ENCODE measurements at places on chromosomes 3 and 15.

GRCh38 chr3:71395470-71395869 lies 188.1 kb downstream of the FOXP1 start:
- no peak for DNase-seq

GRCh38 chr3:71907996-71908395 lies 123.0 kb upstream of the PROK2 start:
- no peak for DNase-seq

DNA sequence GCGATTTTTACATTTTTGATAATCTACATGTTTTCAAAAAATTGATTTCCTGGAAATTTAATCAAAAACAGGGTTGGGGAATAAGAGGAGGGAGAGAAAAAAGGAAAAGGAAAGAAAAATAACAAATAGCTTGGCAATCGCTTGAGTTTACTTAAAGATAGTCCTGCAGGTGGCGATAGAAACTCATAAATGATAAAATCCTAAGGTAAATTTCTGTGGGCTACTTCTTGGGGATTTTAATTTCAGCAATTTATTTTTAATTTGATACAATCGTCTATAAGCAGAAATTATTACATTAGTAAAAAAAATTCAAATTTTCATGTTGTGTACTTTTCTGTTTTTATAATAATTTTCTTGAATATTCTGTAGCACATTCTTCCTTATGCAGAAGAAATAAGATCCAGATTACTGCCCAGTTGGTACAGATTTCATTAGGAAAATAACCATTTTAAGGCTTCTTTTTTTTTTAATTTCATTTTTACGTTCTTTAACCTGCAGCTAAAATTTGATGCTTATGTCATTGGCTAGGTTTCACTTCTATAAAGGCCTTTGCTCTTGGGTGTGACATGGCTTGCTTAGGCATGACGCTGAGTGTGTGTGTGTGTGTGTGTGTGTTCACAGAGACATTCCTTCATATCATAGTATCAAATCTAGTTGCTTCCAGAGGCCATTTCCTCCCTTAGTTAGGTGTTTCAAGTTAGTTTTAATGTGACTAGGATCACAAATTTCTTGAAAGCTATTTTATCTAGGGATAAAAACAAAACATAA lies 181.8 kb downstream of the MCTP2 start:
- DNase-seq, result peak; percentile 12

DNA sequence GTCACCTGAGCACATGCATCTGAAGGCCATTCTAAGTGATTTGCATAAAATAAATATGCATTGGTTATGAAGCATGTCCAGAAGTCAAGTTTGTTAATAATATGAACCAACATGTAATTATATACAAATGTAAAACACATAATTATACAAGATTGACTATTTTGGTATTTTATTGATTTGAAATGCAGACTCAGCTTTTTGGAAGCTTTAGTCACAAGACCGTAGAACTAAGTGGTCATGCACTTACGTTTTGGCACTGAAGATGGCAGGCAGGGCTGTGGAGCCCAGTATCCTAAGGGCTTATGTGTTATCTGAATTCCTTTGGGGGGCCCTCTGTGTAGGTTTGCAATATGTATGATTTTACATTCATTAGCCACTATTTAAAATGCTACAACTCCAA lies 5.0 kb downstream of the CHRNA7 start:
- DNase-seq, result no peak

DNA sequence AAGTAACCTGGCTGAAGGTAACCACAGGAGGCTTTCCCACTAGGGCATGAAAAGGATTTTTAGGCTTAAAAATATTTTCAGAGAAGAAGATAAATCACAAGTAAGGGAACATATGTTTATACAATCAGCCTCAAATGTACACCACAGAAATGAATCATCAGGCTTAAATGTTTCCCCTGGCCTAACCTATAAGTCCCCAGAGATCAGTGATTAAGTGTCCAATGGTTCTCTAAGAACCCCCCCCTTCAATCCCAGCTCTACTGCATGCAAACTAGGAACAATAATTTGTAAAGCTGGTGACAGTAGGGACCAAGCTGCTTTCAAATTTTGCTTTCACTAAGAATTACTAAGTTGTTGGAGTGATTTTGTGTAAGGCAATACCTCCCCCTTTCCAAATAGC lies 431.6 kb upstream of the LMCD1 start:
- DNase-seq, result no peak

GRCh38 chr3:37229291-37229690 lies 54.9 kb upstream of the LRRFIP2 start:
- DNase-seq, result no peak

DNA sequence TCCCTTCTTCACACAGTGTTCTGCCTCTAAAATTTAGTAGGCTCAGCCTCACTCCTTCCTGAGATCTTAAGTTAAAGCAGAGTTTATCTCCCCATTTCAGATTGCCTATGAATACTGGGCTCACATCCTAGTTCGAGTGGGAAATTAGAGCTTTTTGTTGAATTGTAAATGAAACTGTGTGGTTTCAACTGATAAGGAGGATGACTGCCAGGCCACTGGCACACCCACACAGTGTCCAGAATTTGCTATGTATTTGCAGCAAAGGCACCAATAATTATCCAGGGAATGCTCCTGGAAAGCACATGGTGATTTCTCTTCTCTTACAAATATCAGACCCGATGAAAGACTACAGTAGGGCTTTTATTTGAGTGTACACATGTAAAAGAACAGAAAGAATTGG lies 308.1 kb upstream of the COL8A1 start:
- no peak for DNase-seq

GRCh38 chr15:25435474-25436243 lies 3.2 kb downstream of the UBE3A start:
- DNase-seq, result no peak

- DNase-seq, result no peak
Measured at GRCh38 chr15:33293713-33294334, 16.9 kb upstream of the RYR3 start.

- no peak for DNase-seq
Measured at GRCh38 chr3:68935778-68936177, 3.4 kb upstream of the TAFA4 start.

DNA sequence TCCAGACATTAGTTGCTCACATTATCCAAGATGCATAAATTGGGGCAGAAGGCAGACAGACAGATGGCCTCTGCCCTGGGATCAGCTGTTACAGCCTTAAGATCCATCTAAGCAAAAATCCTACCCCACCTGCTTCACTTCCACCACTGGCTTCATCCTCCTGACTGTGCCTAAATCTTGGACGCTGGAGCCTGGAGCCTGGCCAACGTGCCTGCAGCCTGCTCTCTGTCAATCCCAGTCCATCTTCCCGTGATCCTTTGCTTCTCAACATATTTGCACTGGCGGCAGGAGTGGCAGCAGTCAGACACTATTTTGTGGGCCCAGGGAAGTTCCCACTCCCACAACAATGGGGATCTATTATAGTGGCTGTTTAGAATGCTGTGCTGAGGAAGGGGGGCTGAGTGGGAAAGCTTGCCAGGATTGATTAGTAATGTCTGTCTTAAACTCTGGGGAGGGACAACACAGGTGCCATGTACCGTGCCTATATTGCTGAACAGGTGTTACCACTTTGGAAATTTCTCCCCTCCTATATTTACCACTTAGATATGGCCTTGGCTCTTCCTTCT lies 121.2 kb downstream of the MEGF11 start:
- DNase-seq, result no peak

GRCh38 chr3:107521469-107522059 lies 1.2 kb upstream of the BBX start:
- peak; percentile 16 for DNase-seq

DNA sequence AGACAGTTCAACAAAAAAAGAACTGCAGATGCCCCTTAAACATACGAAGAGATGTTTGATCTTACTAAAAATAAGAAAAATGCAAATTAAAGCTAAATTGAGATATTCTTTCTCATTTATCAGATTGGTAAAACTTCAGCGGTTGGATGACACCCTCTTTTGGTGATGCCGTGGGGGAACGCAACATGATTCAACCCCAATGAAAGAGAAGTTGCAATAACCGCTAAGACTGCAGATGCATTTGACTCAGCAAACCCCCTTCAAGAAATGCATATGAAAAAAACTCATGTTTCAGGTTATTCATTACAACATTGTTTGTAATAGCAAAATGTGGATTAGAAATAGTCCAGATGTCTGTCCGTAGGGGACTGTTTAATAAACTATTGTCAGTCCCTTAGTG lies 3.6 kb downstream of the KLHL6 start:
- DNase-seq, result no peak

DNA sequence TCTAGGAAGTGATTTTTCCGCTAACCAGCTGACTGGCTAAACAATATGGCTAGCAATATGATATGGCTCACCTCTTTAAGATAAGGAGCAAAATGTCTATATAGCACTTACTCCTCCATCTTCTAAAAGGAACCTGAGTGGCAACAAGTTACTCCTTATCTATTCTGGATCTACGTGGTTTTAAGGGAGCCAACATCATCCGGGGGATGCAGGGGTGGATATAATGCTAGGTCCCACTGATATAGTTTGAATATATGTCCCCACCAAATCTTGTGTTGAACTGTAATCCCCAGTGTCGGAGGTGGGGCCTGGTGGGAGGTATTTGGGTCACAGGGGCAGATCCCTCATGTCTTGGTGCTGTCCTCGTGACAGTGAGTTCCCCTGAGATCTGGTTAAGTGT lies 500.7 kb downstream of the FOXP1 start:
- no peak for DNase-seq

- DNase-seq, result no peak
Measured at GRCh38 chr3:195045481-195046210, 225.3 kb downstream of the XXYLT1 start.

- DNase-seq, result no peak
Measured at GRCh38 chr3:24139463-24140412, 194.7 kb downstream of the NR1D2 start.

DNA sequence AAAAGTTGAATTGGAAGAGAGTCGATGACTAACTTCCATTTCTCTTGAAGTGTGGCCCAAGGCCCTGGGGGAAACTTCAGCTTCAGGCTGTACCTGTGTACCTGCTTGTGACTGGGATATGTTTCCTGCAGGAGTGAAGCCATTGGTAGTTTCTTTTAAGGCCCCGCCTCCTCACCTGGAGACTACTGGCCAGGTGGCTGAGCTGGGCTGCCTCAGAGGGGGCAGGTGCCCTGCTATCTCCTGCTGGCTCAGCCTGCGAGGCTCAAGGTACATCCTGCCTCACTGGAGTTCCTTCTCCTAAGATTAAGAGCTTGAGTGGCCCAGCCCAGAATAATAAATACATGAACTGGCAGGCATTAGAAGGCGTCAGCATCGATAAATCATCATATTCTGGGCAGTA lies 121.6 kb upstream of the ROPN1 start:
- no peak for DNase-seq

GRCh38 chr15:82870727-82871320 lies 61.4 kb downstream of the WHAMM start:
- no peak for DNase-seq

GRCh38 chr3:98058244-98058960 lies 23.3 kb upstream of the GABRR3 start:
- DNase-seq, result no peak

- DNase-seq, result no peak
Measured at GRCh38 chr15:64697911-64698369, 77.4 kb downstream of the RBPMS2 start.

GRCh38 chr3:187669675-187670504 lies at the start of gene SST:
TSS of gene SST (minus strand) at chr3:187670394. CDS start at chr3:187670291, 103 bp downstream.
- DNase-seq, result no peak

DNA sequence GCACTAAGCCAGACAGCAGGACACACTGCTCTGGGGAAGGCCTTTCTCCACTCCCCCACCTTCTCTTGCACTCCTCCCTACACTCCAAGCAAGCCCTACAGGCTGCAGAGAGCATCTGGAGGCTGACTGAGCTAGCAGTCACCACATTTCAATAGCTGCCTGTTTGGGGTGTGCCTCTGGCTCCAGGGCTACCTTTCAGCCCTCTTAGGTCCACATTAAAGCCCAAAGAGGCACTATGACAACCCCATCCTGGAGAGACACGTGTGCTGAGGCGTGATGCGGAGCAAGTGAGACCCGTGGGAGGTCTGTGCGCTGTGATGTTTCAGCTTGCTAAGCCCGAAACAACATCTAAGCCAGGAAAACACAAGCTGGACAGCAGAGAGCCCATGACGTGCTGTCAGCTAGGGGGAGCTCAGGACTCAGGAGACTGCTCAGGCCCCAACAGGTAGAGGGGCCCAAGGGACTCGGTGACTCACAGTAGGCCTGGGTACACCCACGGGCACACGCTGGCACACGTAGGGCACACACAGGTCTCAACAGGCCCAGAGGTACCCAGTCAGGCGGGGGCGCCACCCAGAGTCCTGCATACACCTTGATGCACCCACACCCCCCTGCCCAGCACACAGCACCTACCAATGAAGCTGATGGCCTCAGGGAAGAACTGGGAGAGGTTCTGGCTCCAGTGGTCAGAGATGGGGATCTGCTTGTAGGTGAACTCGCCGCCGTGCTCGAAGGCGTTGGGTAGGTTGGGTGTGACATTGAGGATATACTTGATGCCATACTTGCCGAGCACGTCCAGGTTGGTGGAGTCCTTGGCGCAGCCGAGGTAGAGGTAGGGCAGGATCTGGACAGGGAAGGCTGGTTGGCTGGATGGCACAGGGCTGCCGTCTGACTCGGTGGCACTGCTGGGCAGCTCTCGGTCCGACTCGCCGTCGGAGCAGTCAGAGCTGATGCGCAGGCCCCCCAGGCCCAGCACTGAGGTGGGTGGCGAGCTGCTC lies 2.8 kb downstream of the DUSP7 start:
- peak; percentile 68 for DNase-seq

DNA sequence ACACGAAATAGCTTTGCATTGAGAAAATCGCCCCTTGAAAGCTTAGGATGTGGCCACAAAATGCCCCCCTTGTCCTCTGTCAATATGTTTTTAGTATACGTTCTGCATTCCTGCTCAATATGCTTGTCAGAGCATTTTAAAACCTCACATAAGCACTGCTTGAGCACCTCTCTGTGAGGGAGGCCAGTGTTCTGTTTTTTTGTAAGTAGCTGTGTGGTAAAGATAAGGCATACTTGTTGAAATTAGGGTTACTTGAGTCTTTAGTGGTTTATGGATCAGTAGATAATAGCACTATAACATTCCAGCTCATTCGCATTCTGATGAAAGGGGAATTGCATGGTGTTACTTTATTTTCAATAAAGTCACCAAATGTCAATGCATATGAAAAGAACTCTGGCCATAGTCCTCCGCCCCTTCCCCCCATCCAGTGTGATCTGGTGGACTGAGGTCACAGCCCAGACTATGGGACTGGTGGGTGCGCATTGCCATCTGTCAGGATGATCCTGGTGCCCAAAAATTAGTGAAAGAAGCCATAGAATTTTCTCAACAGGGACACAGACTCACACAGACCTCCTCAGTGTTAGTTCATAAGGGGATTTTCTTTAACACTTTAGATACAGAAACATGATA lies 33.1 kb downstream of the IL1RAP start:
- no peak for DNase-seq

- DNase-seq, result no peak
Measured at GRCh38 chr3:38120693-38121450, 16.1 kb downstream of the ACAA1 start.

GRCh38 chr15:70856884-70857561 lies 3.1 kb upstream of the LARP6 start:
- DNase-seq, result no peak

DNA sequence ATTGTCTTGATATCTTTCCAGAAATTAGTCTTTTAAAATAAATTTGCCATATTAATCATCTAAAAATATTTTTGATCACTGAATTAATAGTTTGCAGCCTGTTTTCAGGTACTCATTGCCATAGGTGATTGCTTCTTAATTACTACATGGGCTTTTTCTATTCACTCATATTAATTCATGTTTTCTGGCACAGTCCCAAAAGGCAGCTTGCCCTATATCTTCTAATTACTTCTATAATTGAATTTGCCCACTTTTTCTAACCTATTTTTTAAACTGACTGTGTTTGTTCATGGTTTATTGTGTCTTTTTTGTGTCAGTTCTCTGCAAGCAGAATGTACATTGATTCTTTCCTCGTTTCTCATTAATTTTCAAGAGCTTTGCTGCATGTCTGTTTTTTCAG lies 85.7 kb upstream of the SOX2 start:
- no peak for DNase-seq
